ENCODE measurements at places on chromosomes 12 and 14. TPM values are rescaled to one million over a fixed set of nuclear protein-coding genes. Genes with fewer than 3 reads are reported as not detected.

GUCY2C gene
- total RNA-seq, result not detected

C14orf93 gene
- total RNA-seq, result 5.7 TPM

PLEKHG7 gene
- not detected for total RNA-seq

GDF3 gene
- total RNA-seq, result 1.5 TPM

HHIPL1 gene
- 11.6 TPM for total RNA-seq

CNTN1 gene
- 20.4 TPM for total RNA-seq

DIO2 gene
- 6.1 TPM for total RNA-seq
